Type B pancreatic cell (in vitro differentiated cells): ENCODE measurements at places on chromosomes 12 and 14.
A peak's percentile ranks its signal among the peaks of the same experiment; 100 is the strongest.

- H3K27ac ChIP-seq, result no peak overlapping the region
- DNase-seq, result no peak
- H3K27me3 ChIP-seq, result peaks cover 2% of the 10 kb centered on the region
- H3K36me3 ChIP-seq, result peaks cover 2% of the 10 kb centered on the region
- peaks cover 3% of the 10 kb centered on the region for H3K4me1 ChIP-seq
These were observed 4.0 kb downstream of the CLEC1A start for GRCh38 chr12:10094646-10095395.

DNA sequence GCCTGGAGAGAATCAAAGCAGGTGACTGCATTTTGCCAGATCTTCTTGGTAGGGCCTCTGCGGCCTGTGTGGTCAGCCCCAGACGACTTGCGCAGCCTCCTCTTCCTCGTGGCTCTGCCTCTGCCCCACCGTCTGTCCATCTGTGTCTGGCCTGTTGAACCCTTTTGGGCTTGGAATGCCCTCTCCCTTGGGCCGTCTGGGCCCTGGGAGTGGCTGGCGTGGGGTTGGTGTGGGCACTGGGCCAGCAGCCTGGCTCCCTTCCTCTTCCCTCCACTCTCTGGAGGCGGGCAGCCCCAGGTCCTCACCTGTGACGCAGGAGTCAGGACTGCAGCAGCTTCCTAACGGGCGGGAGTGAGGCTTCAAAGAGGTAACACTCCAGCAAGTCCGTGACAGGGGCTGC lies 9.7 kb upstream of the CCDC197 start:
- H3K27ac ChIP-seq, result no peak overlapping the region
- peaks cover 10% of the 10 kb centered on the region for H3K27me3 ChIP-seq
- DNase-seq, result no peak
- no peaks in the 10 kb centered on the region for H3K4me1 ChIP-seq
- H3K36me3 ChIP-seq, result no peaks in the 10 kb centered on the region
- no peak overlapping the region for H3K4me3 ChIP-seq

DNA sequence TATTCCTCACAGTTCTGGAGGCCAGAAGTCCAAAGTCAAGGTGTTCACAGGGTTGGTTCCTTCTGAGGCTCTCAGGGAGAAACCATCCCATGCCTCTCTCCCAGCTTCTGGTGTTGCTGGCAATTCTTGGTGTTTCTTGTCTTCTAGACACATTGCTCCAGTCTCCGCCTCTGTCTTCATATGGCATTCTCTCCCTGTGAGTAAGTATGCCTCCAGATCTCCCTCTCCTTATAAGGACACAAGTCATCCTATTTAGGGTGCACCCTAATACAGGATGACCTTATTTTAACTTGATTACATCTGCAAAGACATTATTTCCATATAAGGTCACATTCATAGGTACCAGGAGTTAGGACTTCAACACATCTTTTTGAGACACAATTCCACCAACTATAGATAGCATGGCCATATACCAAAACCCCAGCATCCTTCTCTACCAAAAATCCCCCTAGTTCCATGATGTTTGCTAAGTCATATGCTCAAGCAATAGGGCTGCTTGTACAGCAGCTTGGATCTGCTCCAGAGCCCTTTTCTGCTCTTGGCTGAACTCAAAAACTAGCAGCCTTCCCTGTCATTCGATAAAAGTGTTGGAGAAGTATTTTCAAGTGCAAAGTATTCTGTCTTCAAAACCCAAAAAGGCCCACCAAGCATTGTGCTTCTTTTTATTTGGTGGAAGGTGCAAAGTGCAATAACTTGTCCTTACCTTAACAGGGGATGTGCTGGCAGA lies 79.2 kb upstream of the CMKLR1 start:
- no peaks in the 10 kb centered on the region for H3K4me1 ChIP-seq
- DNase-seq, result no peak
- no peaks in the 10 kb centered on the region for H3K36me3 ChIP-seq
- no peak overlapping the region for H3K27ac ChIP-seq
- no peak overlapping the region for H3K4me3 ChIP-seq

DNA sequence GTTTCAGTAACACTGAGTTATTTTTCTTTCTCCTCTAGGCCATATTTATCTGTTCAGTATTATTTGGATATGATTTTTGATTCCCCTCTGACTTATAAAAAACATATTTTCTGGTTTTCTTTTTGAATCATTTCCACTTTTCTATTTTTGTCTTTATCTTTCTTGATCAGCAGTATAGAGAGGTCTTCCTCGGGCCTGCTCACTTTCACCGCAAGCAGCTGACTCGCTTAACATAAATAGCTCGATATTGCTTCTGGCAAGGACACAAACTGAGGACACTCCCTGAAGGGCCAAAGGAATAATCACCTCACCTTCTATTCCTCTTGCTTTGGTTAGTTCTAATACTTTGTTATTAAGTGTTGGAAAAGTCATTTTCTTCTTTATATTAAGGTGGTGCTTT lies 25.8 kb upstream of the TRHDE start:
- no peak overlapping the region for H3K4me3 ChIP-seq
- no peak overlapping the region for H3K27ac ChIP-seq
- H3K36me3 ChIP-seq, result no peaks in the 10 kb centered on the region

GRCh38 chr12:121145221-121145620 lies 12.5 kb downstream of the P2RX7 start:
- H3K4me1 ChIP-seq, result no peaks in the 10 kb centered on the region
- no peaks in the 10 kb centered on the region for H3K36me3 ChIP-seq
- DNase-seq, result no peak

- H3K36me3 ChIP-seq, result no peaks in the 10 kb centered on the region
- H3K4me3 ChIP-seq, result no peak overlapping the region
- DNase-seq, result no peak
These were observed 29.3 kb downstream of the ZCRB1 start for GRCh38 chr12:42296503-42297109.

DNA sequence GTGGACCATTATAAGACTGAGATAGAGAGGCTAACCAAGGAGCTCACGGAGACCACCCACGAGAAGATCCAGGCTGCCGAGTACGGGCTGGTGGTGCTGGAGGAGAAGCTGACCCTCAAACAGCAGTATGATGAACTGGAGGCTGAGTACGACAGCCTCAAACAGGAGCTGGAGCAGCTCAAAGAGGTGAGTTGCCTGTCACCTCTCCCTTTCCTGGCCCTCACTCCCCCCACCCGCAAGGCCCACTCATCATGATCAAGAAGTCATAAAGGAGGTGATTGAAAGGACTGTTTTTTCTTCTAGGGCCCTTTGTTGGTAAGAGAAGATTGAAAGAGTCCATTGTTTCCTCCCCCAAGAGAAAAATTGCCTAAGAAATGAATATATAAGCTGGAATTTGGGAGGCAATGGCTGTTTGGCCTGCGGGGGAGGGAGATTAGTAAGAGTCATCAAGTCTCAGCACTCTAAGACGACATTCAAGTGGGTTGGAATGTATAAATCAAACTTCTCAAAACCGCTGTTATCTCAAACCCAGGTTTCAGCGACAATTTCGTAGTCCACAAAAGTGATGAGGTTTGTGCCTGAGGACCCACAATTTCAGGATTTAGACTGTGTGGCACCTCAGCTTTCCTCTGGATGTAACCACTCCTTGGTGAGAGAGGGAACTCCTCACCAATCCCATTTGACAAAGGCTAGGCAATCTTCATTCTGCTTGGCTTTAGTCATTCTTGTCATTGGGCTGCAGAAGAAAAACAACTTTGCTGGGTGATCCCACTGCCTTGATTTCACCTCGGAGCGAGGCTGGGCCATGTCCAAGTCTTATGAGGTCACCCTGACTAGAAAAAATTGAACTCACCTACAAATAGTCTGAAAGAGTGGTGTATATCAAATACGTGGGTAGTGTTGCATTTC lies 966 bp downstream of the BICD1 start:
- H3K36me3 ChIP-seq, result peaks cover 14% of the 10 kb centered on the region
- peaks cover 3% of the 10 kb centered on the region for H3K4me1 ChIP-seq
- DNase-seq, result no peak

DNA sequence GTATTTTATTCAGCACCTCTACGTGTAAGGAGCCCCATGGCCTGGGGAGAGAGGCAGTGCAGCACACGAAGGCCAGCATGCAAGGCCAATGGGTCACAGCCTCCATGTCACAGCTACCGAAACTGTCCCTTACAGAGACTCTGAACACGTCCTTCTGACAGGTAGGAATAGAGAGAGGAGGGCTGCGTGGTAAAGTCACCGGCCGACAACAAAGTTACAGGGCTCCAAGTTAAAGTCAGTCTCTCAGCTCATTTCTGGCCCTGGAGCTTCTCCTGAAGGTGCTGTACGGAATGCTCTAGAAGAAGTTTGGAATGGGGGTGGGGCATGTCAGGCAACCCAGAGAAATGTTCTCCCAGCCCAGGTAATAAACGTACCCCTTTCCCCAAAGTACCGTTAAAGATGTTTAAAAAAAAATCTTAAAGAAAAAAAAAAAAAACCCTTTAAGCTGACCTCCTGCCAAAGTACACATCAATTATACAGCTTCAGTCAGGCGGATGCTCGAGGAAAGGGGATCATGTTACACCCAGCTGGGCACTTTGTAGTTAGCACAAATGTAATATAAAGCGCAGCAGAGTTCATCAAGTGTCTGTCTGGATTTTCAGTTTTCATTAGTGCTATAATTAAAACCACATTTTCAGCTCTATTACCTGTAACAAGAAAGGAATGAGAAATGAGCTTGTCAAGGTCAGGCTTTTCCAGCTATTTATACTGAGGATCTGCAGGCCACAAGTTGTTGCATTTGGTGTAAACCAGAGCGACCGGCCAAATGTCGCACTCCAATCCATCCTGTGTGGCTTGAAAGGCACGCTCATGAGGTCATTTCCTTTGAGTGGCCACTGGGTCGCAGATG lies 53.3 kb upstream of the CDKN3 start:
- H3K36me3 ChIP-seq, result no peaks in the 10 kb centered on the region
- H3K4me1 ChIP-seq, result peaks cover 24% of the 10 kb centered on the region
- peak overlapping the region; percentile 17 for H3K27ac ChIP-seq
- H3K4me3 ChIP-seq, result peak overlapping the region; percentile 50
- no peak for DNase-seq
- peaks cover 23% of the 10 kb centered on the region for H3K27me3 ChIP-seq

- no peak overlapping the region for H3K4me3 ChIP-seq
- no peak overlapping the region for H3K27ac ChIP-seq
- DNase-seq, result no peak
- no peaks in the 10 kb centered on the region for H3K27me3 ChIP-seq
- H3K36me3 ChIP-seq, result no peaks in the 10 kb centered on the region
These were observed 218.6 kb upstream of the ATP2B1 start for GRCh38 chr12:89927226-89927698.

DNA sequence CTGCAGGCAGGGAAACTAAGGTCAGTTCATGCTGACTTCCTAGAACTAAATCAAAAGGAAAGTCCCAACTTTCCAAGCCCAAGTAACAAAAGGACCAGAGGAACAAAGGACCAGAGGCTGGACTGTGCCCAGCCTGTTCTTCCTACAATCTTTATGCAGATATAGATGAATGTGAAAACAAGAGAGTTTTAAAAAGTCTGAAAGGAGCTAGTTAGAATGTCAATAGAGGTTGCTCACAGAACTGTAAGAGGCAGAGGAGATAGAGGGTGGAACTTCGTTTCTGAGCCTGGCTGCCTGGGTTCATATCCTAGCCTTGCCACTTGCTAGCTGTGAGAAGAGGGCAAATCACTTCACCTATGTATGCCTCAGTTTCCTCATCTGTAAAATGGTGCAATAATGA lies 30.0 kb upstream of the CCDC63 start:
- no peak overlapping the region for H3K27ac ChIP-seq
- no peak for DNase-seq
- peaks cover 30% of the 10 kb centered on the region for H3K27me3 ChIP-seq
- H3K4me1 ChIP-seq, result peaks cover 5% of the 10 kb centered on the region

DNA sequence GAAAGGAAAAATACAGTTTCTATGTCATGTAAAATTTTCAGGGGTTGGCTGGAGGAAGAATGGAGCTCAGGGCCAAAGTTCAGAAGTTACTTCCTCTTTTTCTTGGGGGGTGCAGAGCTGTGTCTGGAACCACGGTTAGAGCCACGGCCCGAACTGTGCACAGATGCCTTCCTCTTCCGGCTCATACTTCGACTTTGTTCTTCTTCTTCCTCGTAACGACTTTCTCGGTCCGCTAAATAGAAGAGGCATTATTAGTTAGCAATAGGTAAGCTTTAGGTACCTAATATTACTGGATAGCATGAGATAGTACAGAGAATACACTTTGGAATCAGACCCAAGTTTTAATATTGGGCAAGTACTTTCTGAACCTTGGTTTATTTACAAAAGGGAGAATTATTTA lies 31.2 kb downstream of the SUPT16H start:
- H3K4me3 ChIP-seq, result no peak overlapping the region
- no peaks in the 10 kb centered on the region for H3K4me1 ChIP-seq
- no peak for DNase-seq

DNA sequence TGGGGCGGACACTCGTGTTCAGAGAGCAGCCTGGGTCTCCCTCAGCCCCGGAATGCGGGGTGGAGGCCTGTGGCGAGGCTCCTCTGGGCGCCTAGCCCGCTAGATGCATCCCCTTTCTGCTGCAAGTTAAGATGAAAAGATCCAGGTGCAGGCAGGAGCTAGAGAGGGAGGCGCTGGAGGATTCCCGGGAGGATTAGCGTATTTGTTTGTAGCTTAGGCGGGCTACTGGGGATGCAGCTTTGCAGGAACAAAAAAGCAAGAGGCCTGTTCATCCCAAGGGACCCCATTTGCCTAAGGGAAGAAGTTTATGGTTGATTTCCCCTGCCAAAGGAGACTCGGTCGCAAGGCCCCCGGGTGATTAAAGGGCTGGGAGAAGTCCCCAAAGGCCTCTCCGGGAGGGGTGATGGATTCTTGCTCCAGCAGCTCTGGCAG lies 824 bp downstream of the CCDC177 start:
- H3K27ac ChIP-seq, result peak overlapping the region; percentile 36
- DNase-seq, result no peak
- peaks cover 43% of the 10 kb centered on the region for H3K27me3 ChIP-seq
- H3K4me1 ChIP-seq, result peaks cover 5% of the 10 kb centered on the region

- H3K27ac ChIP-seq, result peak overlapping the region; percentile 40
- peaks cover 6% of the 10 kb centered on the region for H3K36me3 ChIP-seq
- peaks cover 13% of the 10 kb centered on the region for H3K27me3 ChIP-seq
- peak overlapping the region; percentile 14 for H3K4me3 ChIP-seq
These were observed 279.9 kb upstream of the FAR2 start for GRCh38 chr12:28869197-28869596.

GRCh38 chr14:34620115-34620514 lies 9.8 kb downstream of the SNX6 start:
- H3K27ac ChIP-seq, result peak overlapping the region; percentile 51
- H3K27me3 ChIP-seq, result no peaks in the 10 kb centered on the region
- peaks cover 5% of the 10 kb centered on the region for H3K4me1 ChIP-seq
- H3K4me3 ChIP-seq, result no peak overlapping the region
- H3K36me3 ChIP-seq, result peaks cover 34% of the 10 kb centered on the region

DNA sequence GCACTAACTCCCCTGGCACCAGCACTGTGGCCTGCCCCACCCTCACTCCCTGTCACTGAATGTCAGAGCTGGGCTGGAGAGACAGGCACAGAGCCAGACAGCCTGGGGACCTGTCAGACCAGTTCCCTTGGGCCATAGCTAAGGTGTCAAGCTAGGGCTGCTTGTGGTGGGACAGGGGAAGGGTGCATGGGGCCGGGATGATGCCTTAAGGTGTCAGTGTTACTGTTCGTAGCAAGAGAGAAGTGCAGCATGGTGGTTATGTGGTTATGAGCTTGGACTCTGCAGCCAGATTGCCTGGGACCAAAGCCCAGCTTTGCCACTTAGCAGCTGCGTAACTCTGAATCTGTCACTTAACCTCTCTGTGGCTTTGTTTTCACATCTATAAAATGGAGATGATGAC lies 3.8 kb downstream of the RAPGEF3 start:
- no peak for DNase-seq
- peak overlapping the region; percentile 52 for H3K27ac ChIP-seq
- H3K27me3 ChIP-seq, result no peaks in the 10 kb centered on the region
- H3K4me1 ChIP-seq, result peaks cover 44% of the 10 kb centered on the region
- H3K36me3 ChIP-seq, result no peaks in the 10 kb centered on the region
